Stimulated activated CD8-positive, alpha-beta memory T cell treated with anti-CD3 and anti-CD28 coated beads, Interleukin-7, amount 100 ng/mL, for 1 hour (primary cell): ENCODE measurements at places on chromosomes 4 and X.

DNA sequence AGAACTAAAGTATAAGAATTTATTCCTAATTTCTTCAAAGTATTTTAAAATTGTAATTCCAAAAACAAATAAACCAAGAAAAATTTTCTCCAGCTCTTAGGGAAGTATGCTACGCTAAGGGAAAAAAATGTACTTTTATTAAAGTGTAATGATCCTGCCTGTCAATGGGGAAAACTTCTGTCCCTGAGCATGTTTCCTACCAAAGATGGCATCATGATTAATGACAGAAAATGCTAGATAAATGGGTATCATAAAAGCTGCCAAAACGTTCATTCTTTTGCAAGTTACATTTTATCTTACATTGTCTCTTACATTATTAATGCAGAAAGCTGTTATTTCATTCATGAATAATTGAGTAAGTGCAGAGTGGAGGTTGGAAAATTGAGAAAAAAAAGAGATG, 443.4 kb downstream of the TECRL start:
- DNase-seq: no peak

GRCh38 chr4:81512001-81512756, 40.5 kb upstream of the RASGEF1B start:
- DNase-seq: no peak

GRCh38 chrX:57822818-57823217, 87.4 kb downstream of the ZXDA start:
- no peak for DNase-seq

- no peak for DNase-seq
Measured at GRCh38 chrX:133979641-133980230, 5.7 kb downstream of the GPC3 start.

DNA sequence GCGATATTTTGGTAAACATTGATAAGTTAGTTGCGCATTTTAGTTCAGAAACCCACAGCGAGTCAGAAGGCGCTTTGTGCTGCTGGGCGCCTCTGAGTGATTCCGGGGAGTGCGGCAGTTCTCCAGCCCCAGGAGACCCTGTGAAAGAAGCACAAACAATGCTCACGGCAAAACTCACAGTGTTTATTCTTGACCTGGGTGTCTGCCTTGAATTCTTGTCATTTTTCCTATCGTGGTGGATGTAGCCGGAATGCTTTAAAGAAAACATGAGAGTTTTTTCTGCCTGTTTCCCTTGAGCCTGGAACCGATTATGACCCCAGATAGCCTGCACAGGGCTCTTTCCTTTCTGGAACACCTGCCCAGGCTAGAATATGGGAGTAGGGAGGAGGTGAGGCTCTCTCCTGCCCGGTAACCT, 6.7 kb downstream of the TBL1X start:
- no peak for DNase-seq

- DNase-seq: no peak
Measured at GRCh38 chr4:150668824-150669223, 86.9 kb downstream of the MAB21L2 start.

GRCh38 chr4:6750286-6751221, 32.0 kb upstream of the KIAA0232 start:
- DNase-seq: no peak

DNA sequence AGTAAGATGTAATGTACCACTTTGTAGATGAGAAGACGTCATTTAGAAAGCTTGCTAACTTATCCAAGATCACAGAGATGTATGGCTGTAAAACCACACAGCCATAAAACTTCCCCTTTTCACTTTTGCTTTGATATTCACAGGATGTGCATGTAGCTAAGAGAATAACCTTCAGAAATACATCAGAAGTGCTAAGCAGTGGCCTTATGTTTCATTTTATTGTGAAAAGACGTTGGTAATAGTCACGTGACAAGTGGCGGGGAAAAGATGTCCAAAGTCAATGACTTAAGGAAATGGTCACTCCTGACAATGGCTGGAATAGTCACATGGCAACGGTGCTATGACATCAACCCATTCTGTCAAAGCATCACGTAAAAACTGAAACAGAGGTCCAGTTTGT, 12.9 kb upstream of the WDR17 start:
- DNase-seq: no peak

DNA sequence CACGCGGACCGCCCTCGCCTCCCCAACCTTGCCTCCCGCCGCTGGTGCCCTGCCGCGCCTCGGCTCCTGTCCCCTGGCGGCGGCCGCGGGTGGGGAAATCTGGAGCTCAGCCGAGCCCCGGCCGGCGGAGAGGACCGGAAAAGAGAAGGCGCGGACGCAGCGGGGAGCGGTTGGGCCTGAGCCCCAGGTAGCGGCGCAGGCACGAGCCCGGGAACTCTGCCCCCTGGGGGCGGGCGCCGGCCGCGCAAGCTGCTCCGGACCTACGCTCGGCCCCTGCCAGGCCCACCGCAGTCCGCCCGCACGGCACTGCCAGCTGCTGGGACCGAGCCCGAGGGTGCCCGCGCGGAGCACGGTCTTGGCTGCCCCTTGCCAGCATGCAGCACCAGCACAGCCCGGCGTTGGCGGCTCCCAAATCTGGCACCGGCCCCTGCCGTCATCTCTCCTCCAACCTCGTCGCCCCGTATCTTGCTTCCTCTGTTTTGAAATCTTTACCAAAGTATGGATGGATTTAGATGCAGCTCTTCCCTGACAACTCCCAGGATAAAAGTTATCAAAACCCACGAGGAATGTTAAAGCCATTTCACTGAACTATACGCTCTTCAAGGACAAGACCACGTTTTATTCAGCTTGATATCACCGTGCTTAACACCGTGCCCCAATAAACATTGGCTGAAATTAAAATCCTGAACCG, at the start of gene PRSS12:
TSS of gene PRSS12 (minus strand) at position 161 of the 691 bp plus-strand sequence. CDS start 283 bp downstream, outside the sequence.
- DNase-seq: no peak

DNA sequence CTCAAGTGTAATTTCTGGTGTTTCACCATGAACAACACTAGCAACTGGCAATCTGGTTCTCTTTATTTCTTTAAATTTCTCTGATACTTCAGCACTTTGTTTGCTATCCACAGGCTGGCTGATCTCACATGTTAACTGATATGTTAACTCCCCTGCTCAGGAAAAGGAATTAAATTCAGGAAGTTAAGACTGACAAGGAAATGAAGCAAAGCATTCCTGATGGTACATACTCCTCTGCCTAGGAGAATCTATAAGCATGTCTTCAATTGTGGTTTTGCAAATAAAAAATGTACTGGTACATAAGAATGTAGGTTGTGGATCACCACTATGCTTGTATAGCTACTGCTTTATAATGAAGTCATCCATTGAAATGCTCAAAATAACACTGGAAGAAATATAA, 1119.2 kb upstream of the INTU start:
- DNase-seq: no peak

DNA sequence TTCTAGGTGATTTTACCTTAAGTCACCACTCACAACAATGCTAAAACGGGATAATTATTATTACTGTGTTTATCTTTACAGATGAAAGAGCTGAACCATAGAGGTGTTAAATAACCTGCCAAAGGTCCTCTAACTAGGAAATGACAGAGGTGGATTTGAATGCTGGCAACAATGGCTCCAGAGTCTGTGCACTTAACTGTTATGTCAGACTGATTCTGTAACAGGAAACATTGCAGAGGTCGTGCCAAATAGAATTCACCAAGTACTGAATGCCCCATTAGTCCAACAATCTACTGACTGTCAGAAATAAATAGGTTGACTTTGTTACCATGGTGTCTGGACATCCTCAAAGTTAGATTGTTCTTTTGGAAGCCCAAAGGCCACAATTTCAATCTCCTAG, 20.9 kb upstream of the USP27X start:
- no peak for DNase-seq

- no peak for DNase-seq
Measured at GRCh38 chr4:128225148-128225547, 62.5 kb downstream of the PGRMC2 start.

DNA sequence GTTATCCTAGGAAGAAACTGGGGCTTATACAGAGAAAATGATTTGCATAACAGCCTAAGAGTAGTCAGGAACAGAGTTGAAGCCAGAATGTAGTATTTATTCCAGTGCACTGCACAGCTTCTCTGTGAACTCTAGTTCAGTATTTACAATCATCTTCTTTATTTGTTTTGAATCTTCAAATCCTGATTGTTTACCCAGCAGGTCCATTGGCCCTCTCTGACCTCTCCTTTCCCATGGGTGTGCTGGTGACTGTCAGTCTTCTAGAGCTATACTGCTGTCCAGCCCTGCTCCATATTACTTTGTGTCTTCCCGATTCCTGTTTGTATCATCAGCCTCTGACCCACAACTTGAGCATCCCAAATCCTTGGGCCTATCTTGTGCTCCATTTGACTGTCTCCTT, 301.9 kb upstream of the HS3ST1 start:
- no peak for DNase-seq

GRCh38 chrX:150527108-150527507, 41.3 kb upstream of the MTM1 start:
- DNase-seq: no peak

- DNase-seq: no peak
Measured at GRCh38 chr4:601612-602558, 23.5 kb upstream of the PDE6B start.

- DNase-seq: no peak
Measured at GRCh38 chr4:100695039-100695654, 177.3 kb upstream of the EMCN start.

- no peak for DNase-seq
Measured at GRCh38 chrX:24720036-24720435, 26.3 kb downstream of the POLA1 start.

GRCh38 chr4:163331629-163332376, 593 bp downstream of the NPY1R start:
- no peak for DNase-seq

DNA sequence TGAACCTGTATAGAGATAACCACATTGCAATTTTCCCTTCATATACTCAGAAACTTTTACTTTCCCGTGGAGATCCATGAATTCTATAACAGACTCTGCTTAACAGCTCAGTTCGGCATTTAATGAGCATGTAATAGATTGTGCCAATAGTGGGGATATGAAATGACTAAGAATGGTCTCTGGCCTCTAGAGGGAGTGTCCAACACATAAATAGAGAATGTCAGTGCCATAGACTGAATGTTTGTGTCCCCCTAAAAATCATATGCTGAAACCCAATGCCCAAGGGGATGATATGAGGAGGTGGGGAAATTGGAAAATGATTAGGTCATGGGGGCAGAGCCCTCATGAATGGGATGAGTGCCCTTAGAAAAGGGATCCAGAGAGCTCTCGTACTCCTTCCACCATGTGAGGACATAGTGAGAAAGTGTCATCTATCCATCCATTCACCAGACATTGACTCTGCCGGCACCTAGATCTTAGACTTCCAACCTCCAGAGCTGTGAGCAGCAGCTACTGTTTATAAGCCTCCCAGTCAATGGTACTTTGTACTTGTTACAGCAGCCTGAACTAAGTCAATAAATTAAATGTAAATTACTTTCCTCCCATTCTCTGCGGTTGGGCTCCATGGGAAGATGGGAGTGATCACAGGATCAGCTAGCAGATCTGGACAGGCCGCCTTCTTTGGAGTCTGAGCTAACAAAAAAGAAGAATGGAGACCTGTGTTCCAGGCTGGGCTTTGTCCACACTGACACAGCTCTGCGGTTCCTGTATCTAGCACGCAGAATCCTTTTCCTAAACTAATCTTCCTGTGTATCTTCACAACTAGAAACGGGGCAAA, 28.1 kb upstream of the HPSE start:
- no peak for DNase-seq
